ENCODE measurements at places on chromosomes 2 and 18. TPM values are rescaled to one million over a fixed set of nuclear protein-coding genes. Genes with fewer than 3 reads are reported as not detected.

- DNase-seq, result no peak
- no peak overlapping the region for H3K27ac ChIP-seq
- H3K36me3 ChIP-seq, result no peaks in the 10 kb centered on the region
- H3K4me1 ChIP-seq, result peaks cover 80% of the 10 kb centered on the region
Observed at GRCh38 chr2:68722712-68723111, 11.9 kb upstream of the ARHGAP25 start.

DNA sequence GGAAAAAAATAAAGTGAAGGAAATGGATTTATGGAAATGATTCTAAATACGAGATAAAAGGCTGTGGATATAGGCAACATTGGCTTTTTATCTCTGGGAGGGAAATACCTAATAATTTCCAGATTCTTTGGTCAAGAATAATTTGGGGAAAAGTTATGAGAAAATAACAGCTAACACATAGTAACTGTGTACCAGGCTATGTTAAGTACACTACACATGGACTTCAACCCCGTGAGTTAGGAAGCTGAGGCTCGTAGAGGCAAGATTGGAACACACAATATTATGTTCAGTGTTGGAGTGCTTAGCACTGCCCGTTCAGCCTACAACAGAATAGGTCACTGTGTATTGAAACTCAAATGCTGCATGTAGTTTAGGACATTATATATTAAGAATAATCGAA is 34.3 kb upstream of the GPD2 start:
- H3K4me1 ChIP-seq, result peaks cover 6% of the 10 kb centered on the region
- no peak overlapping the region for H3K4me3 ChIP-seq
- H3K36me3 ChIP-seq, result no peaks in the 10 kb centered on the region
- DNase-seq, result no peak
- H3K27ac ChIP-seq, result no peak overlapping the region
- no peaks in the 10 kb centered on the region for H3K27me3 ChIP-seq

GRCh38 chr18:63858456-63858855 is 29.0 kb upstream of the SERPINB2 start:
- H3K27me3 ChIP-seq, result no peaks in the 10 kb centered on the region
- no peaks in the 10 kb centered on the region for H3K4me1 ChIP-seq
- no peaks in the 10 kb centered on the region for H3K36me3 ChIP-seq

GRCh38 chr18:3675994-3676393 is 226.0 kb downstream of the TGIF1 start:
- DNase-seq, result no peak
- no peak overlapping the region for H3K27ac ChIP-seq
- no peak overlapping the region for H3K4me3 ChIP-seq
- no peaks in the 10 kb centered on the region for H3K27me3 ChIP-seq
- H3K36me3 ChIP-seq, result no peaks in the 10 kb centered on the region

DNA sequence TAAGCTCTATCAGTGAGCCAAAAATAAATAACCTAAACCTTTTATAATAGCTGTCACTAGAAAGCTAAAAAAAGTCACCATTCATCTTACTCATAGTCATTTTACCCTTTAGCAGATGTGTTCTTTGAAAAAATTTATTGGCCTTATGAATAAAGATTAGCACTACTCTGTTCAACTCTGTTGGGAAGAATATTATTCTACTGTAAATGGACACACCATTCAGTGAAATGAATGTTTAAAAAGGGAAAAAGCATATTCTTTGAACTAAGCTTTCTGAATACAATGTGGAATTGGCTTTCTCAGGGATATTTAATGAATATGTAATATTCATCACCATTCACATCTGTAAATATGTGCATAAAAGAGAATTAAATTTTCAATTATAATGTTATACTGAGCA is 422.0 kb downstream of the CBLN2 start:
- DNase-seq, result no peak
- no peaks in the 10 kb centered on the region for H3K36me3 ChIP-seq
- no peak overlapping the region for H3K4me3 ChIP-seq
- no peaks in the 10 kb centered on the region for H3K4me1 ChIP-seq
- no peak overlapping the region for H3K27ac ChIP-seq
- no peaks in the 10 kb centered on the region for H3K27me3 ChIP-seq

- H3K4me1 ChIP-seq, result no peaks in the 10 kb centered on the region
- H3K27me3 ChIP-seq, result no peaks in the 10 kb centered on the region
Observed at GRCh38 chr2:136107051-136108033, 10.6 kb downstream of the CXCR4 start.

DNA sequence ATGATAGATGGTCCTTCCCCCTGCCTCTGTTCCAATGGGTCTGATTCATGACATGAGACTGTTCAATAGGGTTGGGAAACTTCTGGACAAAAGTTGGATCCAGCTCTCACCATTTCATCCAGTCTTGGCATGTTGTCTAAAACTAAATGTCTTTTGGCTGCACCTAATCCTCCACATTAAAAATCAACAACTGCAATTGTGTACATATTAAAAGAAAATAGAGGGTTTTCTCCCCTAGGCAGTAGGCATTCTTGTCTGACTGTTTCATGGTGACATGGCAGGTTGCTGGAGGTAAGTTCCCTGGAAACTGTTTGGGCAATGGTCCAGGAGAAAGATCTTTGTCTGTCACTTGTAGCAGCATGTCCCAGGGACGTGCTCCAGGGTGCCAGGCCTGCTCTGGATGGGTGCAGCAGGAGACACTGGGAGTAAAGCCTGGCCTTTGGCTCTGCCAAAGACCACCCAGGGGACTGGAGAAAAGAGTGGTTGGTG is 135.8 kb downstream of the TCF4 start:
- H3K27me3 ChIP-seq, result no peaks in the 10 kb centered on the region
- DNase-seq, result no peak
- no peak overlapping the region for H3K4me3 ChIP-seq
- H3K27ac ChIP-seq, result no peak overlapping the region

TGIF1 gene
- total RNA-seq, result 36.9 TPM

DNA sequence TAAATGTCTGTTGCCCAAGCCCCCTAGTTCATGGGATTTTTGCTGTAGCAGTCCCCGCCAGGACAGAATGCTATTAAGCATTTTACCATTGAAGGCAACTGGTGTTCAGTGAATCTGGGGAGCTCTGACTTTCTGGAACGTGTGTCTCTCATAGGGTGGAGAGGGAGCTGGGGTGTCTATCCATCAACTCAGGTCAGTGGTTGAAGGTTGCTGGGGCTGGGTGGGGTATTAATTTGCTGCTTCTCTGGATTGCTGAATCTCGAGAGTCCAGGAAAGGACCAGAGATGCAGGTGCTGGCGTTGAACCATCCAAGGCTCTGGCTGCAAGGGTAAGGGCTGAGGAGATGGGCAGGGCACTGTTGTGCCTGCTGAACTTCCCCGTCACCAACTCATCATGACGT is 66.8 kb upstream of the NCK2 start:
- H3K27ac ChIP-seq, result no peak overlapping the region
- no peak for DNase-seq
- no peaks in the 10 kb centered on the region for H3K4me1 ChIP-seq
- H3K36me3 ChIP-seq, result no peaks in the 10 kb centered on the region

DNA sequence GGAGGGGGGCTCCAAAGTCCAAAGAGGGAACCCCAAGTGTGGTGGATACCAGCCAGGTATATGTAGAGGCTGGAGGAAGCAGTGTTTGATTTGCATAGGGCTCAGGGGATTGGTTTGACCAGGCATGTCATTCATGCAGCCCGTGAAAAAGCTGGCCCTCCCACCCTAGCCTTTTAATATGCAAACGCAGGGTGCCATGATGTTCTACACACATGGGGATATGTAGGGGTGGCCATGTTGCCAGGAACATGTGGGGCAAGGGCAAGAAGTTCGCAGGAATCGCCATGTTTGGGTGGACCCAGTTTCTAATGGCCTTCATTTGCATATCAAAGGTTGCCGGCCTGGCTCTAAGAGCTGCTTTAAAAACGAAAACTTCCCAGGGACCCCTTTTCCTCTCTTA is 33.6 kb downstream of the B3GNT7 start:
- no peaks in the 10 kb centered on the region for H3K36me3 ChIP-seq
- H3K27ac ChIP-seq, result no peak overlapping the region
- H3K27me3 ChIP-seq, result no peaks in the 10 kb centered on the region
- H3K4me1 ChIP-seq, result peaks cover 10% of the 10 kb centered on the region
- no peak for DNase-seq

LRP2 gene
- 0.04 TPM for total RNA-seq

DNA sequence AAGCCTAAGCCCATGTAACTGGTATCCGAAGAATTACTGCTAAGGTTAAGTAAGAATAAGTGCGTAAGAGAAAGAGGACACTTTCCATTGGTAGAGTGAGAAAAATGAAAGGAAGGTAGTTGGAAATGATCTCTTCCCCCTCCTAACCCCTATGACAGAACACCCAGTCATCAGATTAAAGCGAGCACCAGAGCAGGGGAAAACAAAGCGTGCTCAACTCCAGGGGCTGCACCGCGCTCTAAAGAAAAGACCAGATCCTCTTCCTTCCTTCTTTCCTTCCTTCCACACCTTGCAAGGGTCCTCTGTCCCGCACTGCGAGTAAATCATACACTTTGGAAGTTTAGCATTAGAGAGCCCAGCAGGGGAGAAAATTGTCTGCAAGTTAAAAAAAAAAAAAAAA is 971 bp upstream of the CDH7 start:
- H3K27me3 ChIP-seq, result no peaks in the 10 kb centered on the region
- no peaks in the 10 kb centered on the region for H3K36me3 ChIP-seq
- H3K27ac ChIP-seq, result no peak overlapping the region
- no peak for DNase-seq
- H3K4me3 ChIP-seq, result no peak overlapping the region
- H3K4me1 ChIP-seq, result no peaks in the 10 kb centered on the region

DSG2 gene
- 0.09 TPM for total RNA-seq

DNA sequence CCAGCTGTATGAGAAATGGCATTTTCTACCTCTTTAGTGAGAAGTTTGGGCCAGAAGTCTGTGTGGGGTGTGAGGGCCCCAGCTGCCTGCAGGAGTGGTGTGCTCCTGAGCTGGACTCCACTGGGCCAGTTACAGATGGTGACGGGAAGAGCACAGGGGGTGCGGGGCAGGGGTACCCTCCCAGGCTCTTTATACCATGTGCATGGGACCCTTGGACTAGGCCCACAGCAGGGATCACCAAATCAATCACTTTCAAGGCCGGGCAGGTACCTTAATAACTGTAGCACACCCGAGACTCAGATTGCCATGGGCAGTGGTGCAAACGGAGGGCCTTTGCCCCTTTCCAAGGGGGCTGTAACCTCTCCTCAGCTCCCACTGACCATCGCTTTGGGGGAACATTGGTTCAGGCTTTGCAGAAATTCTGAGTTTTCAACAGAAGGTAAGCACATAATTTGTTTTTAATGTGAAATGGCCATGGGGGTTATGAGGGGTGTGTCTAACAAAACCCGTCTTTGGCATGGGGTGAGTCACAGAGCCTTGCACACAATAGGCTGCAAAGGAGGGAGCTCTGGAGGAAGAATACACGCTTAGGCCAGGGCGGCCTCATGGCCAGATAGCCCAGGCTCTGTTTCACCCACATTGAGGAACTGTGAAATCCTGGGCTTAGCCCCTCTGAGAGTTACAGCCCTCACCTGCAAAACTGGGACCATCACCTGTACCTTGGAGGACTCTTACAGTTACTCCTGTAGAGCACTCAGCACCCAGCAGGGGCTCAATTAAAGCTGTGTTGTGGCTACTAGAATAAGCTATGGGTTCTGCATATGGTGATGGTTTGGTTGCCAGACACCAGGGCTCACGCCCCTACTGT is 141.0 kb upstream of the BCL2L11 start:
- DNase-seq, result no peak
- no peaks in the 10 kb centered on the region for H3K4me1 ChIP-seq
- H3K36me3 ChIP-seq, result no peaks in the 10 kb centered on the region
- no peak overlapping the region for H3K4me3 ChIP-seq
- no peak overlapping the region for H3K27ac ChIP-seq

Data from CD8-positive, alpha-beta memory T cell (primary cell).